Esophagus squamous epithelium (tissue), 5 donors: ENCODE measurements at places on chromosomes 7 and 10.

GRCh38 chr7:80450621-80451308 is 61.1 kb downstream of the GNAT3 start:
- DNase-seq = no peak

DNA sequence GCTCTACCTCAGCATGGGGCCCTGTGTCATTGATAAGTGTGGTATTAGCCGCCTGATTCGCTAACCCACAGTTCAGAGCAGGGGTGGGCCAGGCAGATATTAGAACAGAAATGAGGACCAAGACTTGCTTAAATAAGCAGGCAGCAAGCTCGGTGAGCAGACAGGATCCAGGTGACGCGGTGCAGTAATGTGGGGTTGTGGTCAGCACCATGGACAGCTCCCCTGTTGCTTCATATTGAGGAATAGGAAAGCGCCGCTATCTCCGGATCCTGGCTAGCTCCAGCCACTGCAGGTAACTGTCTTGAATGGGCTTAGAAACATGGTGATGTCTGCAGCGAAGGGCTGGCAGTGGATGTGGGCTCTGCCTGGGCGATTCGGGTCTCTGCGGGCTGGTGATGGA is 51.3 kb upstream of the GPR26 start:
- no peak for DNase-seq

GRCh38 chr10:58887474-58887873 is 289.0 kb upstream of the PHYHIPL start:
- DNase-seq = no peak

DNA sequence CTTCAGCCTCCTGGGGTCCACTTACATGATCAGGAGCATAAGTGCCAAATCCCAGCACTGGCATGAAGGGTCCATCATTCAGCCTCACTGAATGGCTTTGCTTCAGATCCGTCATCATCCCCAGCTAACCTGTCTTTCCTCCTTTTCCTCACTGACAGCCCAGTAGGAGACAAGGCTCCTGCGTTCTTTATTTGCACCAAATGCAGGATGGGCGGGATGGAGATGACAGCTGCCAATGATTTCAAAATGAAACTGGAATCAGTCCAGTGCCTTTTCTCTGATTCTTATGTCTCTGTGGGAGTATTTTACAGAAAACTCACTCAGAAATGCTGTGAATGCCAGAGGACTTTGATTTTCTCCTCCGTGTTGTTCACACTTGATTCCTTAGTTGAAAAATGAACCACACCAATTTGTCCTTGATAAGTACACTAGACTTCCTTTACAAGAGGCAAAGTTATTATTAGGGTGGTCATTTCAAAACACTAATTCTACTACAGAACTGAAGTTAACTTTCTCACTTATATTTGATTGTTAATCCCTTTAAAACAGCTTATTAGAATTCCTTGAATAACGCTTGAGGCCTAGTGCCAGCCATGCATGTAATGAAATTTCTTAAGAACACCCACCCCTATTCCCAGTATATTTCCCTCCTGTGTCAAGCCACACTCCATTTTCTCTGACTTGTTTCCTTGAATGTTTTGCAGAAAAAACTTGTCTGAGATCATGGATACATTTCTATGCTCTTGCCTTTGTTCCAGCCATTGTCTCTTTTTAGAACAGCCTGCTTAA is at the start of gene AKR1C8:
TSS of gene AKR1C8 (minus strand) at position 164 of the 789 bp plus-strand sequence. CDS start at position 118, 46 bp downstream.
- no peak for DNase-seq

DNA sequence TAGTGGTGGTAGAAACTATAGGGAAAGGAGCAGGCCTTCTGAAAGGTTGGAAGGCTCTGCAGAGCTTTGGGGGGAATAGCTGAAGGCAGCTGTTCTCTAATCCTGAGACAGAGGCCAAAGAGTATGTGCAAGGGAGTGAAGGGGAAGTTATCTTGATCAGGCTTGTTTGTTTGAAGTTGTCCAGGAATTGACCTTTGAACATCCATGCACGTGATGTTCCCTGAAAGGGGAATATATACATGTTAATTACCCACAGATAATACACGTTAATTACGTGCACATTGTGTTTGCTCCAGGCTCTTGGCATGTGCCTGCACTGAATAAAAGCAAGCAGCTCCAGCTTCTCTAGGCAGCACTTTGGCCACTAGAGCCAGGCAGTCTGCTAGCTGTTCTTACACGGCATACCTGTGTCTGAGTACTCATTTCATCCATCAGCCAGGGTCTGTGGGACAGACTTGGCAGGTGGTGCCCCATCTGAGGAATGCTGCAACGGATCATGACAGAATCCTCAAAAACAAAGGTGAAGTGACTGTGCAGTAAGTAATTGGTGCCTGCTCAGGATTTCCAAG is 18.0 kb upstream of the STARD3NL start:
- no peak for DNase-seq

- no peak for DNase-seq
These were observed 40.0 kb upstream of the ANLN start for GRCh38 chr7:36349626-36350025.

DNA sequence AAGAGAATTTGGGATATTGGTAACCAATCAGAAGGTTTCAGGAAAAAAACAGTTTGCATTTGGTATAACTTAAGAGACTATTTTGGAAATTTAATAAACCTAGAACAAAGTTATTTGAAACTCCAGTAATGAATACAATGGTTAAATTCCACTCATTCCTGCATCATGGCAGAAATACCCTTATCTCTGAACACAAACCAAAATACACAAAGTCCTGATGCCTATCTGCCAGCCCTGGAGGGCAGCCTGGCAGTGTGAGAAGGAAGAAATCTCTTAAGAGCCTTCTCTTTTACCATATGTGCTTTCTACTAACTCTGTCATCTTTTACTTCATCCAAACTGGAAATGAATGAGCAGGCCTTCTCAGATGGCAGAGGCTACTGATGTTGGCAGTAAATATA is 147.1 kb upstream of the LYZL1 start:
- DNase-seq = no peak

- no peak for DNase-seq
These were observed 103.8 kb downstream of the TCF7L2 start for GRCh38 chr10:113053881-113054280.

GRCh38 chr10:5589661-5590511 is 65.1 kb downstream of the CALML3 start:
- no peak for DNase-seq

GRCh38 chr7:18829858-18830285 is 287.6 kb downstream of the TWIST1 start:
- no peak for DNase-seq
